ENCODE measurements at places on chromosomes 7 and 10.

- no peak for ATAC-seq
These were observed 16.4 kb upstream of the ABCA13 start for GRCh38 chr7:48154792-48155413.

DNA sequence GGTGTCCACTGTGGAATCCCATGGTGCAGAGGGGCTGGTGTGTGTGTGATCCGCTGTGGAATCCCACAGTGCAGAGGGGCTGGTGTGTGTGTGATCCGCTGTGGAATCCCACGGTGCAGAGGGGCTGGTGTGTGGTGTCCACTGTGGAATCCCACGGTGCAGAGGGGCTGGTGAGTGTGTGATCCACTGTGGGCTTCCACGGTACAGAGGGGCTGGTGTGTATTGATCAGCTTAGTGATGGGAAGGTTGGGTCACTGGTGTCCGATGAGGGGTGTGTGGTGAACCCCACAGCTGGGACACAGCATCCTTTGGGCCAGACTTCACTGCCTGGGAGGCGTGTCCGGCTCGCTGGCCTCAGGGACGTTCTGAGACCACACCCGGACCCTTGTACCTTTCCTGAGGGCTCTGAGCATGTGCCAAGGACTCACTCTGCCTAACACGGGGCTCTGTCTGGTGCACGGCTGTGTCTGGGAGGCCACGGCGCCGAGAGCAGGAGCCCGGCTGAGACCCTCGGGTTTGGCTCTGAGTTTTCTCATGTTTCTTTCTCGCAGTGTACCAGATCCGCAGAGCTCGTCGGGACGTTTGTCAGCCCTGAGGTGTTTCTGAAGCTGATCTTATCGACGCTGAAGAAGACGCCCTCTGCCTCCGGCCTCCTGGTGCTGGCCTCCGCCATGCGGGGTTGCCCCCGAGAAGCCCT is 29.3 kb upstream of the PRKAR1B start:
- ATAC-seq: no peak

DNA sequence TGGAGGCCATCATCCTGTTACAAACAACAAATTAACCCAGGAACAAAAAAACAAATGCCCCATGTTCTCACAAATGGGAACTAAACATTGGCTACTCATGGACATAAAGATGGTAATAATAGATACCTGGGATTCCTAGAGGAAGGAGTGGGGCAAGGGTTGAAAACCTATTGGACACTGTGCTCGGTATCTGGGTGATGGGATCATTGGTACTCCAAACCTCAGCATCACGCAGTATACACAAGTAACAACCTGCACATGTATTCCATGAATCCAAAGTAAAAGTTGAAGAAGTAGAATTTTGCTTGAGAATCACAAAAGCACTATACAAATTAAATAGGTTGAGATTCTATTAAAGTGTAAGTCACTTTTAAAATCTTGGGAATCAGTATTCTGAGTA is 16.7 kb downstream of the GHITM start:
- no peak for ATAC-seq

GRCh38 chr7:2688409-2689342 is 674 bp downstream of the AMZ1 start:
- ATAC-seq: peak; percentile 24

- ATAC-seq: no peak
These were observed 157.3 kb downstream of the NOC3L start for GRCh38 chr10:94205396-94205831.

- ATAC-seq: no peak
These were observed 61.4 kb downstream of the CDK14 start for GRCh38 chr7:90657481-90657880.

GRCh38 chr10:66625709-66626590 is 299.9 kb upstream of the LRRTM3 start:
- ATAC-seq: no peak

DNA sequence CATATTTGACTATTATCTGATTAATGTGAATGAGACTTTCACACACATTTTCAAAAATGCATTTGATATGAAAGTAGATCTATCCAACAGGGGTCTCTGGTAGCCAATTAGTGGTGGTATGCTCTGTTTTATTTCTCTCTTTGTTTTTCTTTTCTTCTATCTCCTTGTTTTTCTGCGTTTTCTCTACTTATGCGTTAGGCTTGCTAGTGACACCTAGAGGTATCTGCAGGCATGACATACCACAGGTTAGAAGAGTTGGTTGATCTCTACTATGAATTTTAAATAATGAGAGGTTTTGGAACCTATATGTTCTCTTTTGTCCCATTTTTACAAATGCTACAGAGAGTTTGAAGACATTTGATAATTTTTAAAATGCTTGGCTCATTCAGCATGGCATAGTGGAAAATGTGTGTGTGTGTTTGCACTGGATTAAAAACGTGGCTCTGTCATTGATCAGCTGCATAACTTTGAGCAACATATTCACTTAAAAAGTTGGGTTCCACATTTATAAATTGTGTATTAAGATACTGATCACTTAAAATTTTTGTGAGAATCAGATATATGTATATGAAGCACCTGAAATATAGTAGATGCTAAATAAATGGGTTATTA is 28.1 kb upstream of the PLXDC2 start:
- ATAC-seq: no peak

GRCh38 chr10:71210542-71210871 is 1.9 kb upstream of the UNC5B start:
- no peak for ATAC-seq

- ATAC-seq: no peak
These were observed 4.8 kb downstream of the PITRM1 start for GRCh38 chr10:3167611-3168330.

- no peak for ATAC-seq
These were observed 92.7 kb upstream of the MKX start for GRCh38 chr10:27838361-27838760.

- ATAC-seq: no peak
These were observed 10.8 kb upstream of the INTS1 start for GRCh38 chr7:1514995-1515401.

DNA sequence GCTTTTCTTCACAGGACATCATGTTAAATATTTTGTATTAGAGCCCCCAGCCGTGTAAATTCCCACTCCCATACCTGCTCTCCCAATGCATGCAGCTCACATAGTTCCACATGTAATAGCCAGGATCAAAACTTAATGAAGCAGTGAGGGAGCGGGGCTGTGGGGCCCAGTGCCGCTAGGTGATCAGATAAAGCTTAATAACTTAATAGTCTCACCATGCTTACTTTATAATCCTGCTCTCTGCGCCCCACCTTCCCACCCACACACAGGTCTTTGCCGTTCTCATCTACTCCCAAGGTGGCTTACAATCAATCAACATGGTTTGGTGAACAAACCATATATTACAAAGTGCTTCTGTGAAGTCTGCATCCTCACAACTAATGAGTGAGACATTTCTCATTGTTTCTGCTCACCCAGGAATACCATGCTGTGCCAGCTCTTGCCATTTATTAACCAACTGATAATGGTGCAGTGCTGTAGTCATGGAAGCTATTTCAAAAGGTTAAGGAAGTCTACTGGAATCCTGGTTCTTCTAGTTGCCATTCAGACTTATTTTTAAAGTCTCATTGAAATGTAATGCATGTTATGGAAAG is 156.4 kb downstream of the CTTNBP2 start:
- ATAC-seq: no peak

DNA sequence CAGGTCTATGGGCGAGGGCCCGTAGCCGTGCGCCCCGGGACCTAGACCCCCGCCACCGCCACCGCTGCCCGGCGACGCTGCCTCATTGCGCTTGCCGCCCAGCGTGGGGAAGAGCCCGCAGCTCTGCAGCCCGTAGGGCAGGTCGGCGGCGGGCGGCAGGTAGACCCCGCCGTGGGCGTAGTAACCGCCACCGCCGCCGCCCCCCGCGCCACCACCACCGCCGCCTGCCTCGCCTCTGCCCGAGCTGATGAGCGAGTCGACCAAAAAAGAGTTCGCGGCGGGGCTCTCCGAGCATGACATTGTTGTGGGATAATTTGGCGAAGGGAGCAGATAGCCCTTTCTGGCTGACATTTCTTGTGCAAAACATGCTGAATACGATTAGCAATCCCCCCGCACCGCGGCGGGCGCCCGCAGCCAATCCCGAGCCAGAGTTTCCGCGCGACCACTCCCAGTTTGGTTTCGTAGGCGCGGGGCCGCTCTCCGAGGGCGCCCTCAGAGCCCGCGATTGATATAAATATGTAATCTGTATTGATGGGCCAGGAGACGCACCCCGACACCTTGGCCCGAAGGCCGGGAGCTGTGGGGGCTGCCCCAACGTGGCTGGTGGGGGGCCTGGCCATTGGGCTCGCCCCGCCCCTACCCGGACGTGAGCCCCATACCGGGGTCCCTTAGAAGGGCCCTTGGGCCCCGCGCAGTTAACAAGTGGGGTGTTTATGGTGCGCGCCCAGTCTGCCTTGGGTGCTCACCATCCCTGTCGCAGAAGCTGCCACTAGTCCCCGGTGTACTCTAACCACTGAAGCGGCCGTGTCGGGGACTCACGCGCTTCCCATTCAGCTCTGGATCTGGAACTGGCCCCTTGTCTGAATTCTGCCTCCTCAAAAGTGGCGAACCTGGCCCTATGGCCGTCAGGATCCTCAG is at the start of gene HOXA10:
Gene HOXA10 (minus strand): TSS at position 365 of the 918 bp plus-strand sequence. CDS start 14 bp downstream, at position 351.
- ATAC-seq: peak; percentile 24

DNA sequence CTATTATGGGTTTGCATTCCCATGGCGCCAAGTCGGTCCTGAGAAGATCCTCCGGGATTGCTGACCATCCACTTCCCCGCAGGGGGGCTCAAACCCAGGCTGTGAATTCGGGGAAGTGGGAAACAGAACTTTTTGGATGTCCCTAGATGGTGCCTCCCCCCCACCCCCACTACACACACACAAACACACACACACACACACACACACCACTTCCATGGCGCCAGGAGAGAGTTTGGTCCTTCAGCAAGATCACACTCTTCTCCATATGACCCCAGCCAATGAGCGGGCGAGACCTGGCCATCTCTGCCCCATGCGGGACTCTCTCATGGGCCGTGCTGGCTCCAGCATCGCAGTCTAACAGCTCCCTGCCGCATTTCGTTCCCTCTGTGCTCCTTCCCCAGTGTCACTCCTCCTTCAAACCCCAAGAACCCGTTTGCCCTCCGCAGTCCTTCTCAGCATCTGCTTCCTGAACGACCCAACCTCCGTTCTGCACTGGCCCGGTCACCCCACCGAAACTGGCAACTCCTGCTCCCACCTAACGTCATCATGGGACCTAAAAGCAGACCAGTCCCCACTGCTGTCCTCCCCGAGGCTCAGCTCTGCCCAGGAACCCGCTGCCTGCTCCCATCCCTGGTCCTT is 32.1 kb upstream of the TNRC18 start:
- no peak for ATAC-seq

DNA sequence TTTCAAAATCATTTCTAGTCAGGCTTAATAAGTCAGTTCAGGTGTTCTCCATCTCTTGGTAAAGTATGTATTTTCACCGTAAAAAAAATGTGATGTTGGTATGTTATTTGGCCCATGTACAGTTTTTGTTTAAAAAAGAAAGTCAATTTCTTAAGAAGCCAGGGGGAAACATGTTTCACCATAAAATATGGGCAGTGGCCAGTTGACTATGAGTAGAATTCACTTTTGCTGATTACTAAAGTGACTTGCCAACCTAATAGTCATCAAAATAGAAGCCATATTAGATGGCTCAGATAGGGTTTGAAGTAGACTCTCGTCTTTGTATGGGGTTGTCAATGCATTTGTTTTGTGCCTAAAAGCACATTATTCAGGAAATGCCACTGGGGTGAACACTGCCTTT is 266.3 kb downstream of the BICC1 start:
- no peak for ATAC-seq

- ATAC-seq: peak; percentile 55
These were observed 88.0 kb downstream of the MDFIC start for GRCh38 chr7:115009736-115010440.

- ATAC-seq: no peak
These were observed 145.6 kb upstream of the FAM20C start for GRCh38 chr7:46830-47140.

GRCh38 chr7:51451751-51452476 is 135.3 kb upstream of the COBL start:
- no peak for ATAC-seq

GRCh38 chr10:75121322-75121721 is 9.9 kb downstream of the SAMD8 start:
- ATAC-seq: no peak
